ENCODE measurements at places on chromosomes 4 and X. TPM values are rescaled to one million over a fixed set of nuclear protein-coding genes. Genes with fewer than 3 reads are reported as not detected.

FGF13 gene
- total RNA-seq, result 0.09 TPM

CORIN gene
- 1.9 TPM for total RNA-seq

OFD1 gene
- 7.2 TPM for total RNA-seq

CLCN4 gene
- 7.4 TPM for total RNA-seq

EXOC1L gene
- not detected for total RNA-seq

NAP1L2 gene
- 0.63 TPM for total RNA-seq

CXCL3 gene
- total RNA-seq, result 0.94 TPM

TMEM144 gene
- 6.4 TPM for total RNA-seq

LIMCH1 gene
- 17.9 TPM for total RNA-seq

ATP2B3 gene
- total RNA-seq, result under 0.01 TPM

PASD1 gene
- not detected for total RNA-seq

GABRG1 gene
- not detected for total RNA-seq

PLAC1 gene
- total RNA-seq, result not detected

AFM gene
- not detected for total RNA-seq

SLC10A4 gene
- total RNA-seq, result not detected

NPY5R gene
- not detected for total RNA-seq

DCAF4L1 gene
- 0.09 TPM for total RNA-seq

GNRHR gene
- total RNA-seq, result not detected

FAM47A gene
- not detected for total RNA-seq

NDP gene
- total RNA-seq, result 1.3 TPM

LRAT gene
- total RNA-seq, result under 0.01 TPM

MAGEA2B gene
- not detected for total RNA-seq

GAR1 gene
- 4.4 TPM for total RNA-seq

SLC4A4 gene
- 0.66 TPM for total RNA-seq

MTNR1A gene
- not detected for total RNA-seq

TIMM17B gene
- total RNA-seq, result 16.2 TPM

CFAP47 gene
- total RNA-seq, result not detected

USP51 gene
- total RNA-seq, result 0.75 TPM

FOXR2 gene
- not detected for total RNA-seq

ADGRG2 gene
- total RNA-seq, result 0.09 TPM

DMRTC1 gene
- total RNA-seq, result not detected

RADX gene
- total RNA-seq, result 0.09 TPM

TCP11X1 gene
- total RNA-seq, result not detected

ZNF630 gene
- 0.54 TPM for total RNA-seq

PAGE5 gene
- total RNA-seq, result not detected

FABP2 gene
- total RNA-seq, result not detected

SLC49A3 gene
- total RNA-seq, result 3.3 TPM

ARHGAP10 gene
- total RNA-seq, result 22.8 TPM

TMPRSS11A gene
- not detected for total RNA-seq

TRIM2 gene
- total RNA-seq, result 17.3 TPM

XKRX gene
- total RNA-seq, result 0.54 TPM

ARHGEF6 gene
- total RNA-seq, result 4.8 TPM

NHS gene
- total RNA-seq, result under 0.01 TPM
